Activated CD4-positive, alpha-beta memory T cell treated with anti-CD3 and anti-CD28 coated beads for 36 hours (primary cell): ENCODE measurements at places on chromosomes 2 and 18. TPM values are rescaled to one million over a fixed set of nuclear protein-coding genes. Genes with fewer than 3 reads are reported as not detected.

- DNase-seq = peak; percentile 49
Observed at GRCh38 chr2:168751104-168751740, 51.2 kb upstream of the NOSTRIN start.

DNA sequence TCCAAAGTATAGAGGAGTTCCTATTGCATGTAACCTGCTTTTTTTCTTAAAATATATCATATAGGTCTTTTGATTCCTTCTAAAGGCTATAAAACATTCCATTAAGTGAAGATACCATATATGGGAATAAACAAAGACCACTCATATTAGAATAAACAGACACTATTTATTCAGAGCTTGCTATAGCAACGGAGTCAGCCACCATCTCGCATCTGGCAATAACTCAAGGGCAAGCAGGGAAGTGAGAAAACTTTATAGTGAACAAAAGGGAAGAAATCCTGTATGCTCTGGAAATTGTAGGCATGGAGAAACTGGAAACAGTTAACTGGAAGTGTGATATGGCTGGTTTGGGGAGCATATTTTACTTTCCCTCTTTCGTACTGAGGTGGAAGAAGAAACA is 301.9 kb downstream of the PTH2R start:
- DNase-seq = no peak

GRCh38 chr2:197615016-197615652 is 60.3 kb downstream of the RFTN2 start:
- no peak for DNase-seq

GRCh38 chr2:170229744-170230143 is 51.8 kb downstream of the MYO3B start:
- no peak for DNase-seq

DNA sequence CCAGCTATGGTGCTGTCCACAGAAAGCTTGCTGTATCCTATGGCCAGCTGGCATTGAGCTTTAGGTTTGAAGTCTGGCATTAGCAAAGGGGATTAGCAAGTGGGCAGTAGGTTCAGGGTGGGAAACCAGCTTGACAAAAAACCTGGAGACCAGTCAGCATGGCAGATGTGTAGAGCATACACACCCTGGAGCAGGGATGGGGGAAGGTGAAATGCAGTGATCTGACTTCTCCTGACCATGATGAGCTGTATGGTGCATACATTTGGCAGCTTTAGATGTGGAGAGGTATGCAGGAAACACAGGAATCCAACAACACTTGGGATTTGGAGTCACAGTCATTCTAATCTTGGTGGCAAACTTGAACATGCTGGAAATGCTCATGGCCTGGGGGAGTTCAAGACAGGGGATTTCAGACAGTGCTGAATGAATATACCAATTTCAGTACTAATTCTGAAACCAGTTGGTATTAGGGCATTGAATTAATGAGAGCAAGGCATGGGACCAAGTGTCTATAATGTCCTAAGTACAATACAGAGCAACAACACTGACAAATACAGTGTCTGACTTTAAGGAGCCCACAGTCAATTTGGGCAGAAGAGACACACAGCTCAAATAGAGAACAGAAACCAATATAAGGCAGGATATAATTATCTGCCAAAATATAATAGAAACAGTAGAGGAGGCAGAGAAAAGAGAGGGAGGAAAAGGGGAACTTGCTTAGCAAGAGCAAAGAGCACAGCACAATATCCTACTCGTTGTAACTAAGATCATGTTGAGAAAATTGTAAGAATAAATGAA is 11.8 kb downstream of the ARHGAP15 start:
- DNase-seq = peak; percentile 26

DNA sequence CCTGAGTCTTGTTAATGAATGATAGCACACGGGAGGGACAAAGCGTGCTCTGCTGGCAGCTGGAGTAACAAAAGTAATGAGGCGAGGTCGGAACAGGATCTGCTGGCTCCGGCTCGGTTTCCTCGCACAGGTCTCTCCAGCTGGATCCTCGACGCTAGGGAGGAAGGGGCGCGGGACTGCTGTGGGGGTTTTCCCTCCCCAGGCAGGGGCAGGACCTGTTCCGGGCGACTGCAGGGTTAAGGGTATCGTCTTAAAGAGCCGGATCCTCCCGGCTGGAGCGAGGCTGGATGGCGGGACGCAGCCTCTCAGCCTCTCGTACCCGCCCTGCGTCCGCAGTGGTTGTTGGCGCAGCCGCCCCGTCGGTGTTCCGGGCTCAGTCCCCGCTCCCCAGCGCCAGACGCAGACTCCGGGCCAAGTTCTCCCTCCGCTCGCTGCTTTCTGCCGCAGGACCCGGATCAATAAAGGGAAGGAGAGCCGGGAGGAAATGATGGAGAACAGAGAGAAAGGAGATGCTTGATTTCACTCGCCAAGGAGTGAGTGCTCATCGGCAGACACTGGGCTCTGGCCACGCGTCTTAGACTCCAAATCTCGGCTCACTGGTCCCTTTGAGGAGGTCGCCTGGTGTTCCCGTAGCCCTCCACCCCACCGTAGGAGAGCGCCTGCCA is 1.1 kb upstream of the LIPG start:
- peak; percentile 14 for DNase-seq

DNA sequence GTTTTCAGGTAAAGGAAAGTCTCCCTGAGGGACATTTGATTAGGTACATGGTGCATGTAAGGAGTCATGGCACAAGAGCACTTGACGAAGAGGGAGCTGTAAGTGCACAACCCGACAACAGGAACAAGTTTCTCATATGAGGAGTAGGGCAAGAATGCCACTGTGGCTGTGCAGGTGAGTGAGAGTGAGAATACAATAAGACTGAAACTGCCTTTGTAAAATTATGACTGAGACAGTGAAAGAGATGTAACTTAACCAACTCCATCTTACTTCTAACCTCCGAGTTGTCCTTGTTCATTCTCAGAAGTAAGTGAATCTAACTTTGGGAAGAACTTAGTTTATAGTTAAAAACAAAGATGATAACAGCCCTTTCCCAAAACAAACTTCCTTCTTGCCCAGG is 1025.8 kb upstream of the CNTNAP5 start:
- no peak for DNase-seq

GRCh38 chr2:102871707-102872106 is 109.9 kb downstream of the TMEM182 start:
- no peak for DNase-seq

GRCh38 chr2:186575856-186576255 is 14.0 kb upstream of the ITGAV start:
- DNase-seq = no peak

DNA sequence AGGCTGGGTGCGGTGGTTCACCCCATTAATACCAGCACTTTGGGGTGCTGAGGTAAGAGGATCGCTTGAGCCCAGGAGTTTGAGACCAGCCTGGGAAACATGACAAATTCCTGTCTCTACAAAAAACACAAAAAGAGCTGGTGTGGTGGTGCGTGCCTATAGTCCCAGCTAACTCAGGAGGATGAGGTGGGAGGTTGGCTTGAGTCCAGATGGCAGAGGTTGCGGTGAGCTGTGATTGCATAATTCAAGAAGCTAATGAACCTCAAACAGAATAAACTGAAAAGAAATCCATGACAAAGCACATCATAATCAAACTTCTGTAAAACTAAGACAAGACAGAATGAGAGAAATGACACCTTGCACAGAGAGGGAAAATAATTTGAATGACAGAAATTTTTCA is 54.8 kb downstream of the SEMA4F start:
- DNase-seq = no peak

- no peak for DNase-seq
Observed at GRCh38 chr18:30917651-30918050, 124.9 kb downstream of the DSC3 start.

The GKN2 gene
- not detected for total RNA-seq

The SERPINB10 gene
- not detected for total RNA-seq

The TUBA3E gene
- total RNA-seq = not detected

The TMEM247 gene
- total RNA-seq = not detected

The BMP10 gene
- not detected for total RNA-seq

The SMYD1 gene
- not detected for total RNA-seq

The AAMP gene
- total RNA-seq = 60.8 TPM

The DLX1 gene
- total RNA-seq = not detected

The CDK15 gene
- not detected for total RNA-seq

The LIPG gene
- total RNA-seq = 0.17 TPM

The PROM2 gene
- total RNA-seq = not detected

The LOXL3 gene
- total RNA-seq = 1.1 TPM
